Inflammatory macrophage treated with lipopolysaccharide for 4 hours (primary cell): ENCODE measurements at places on chromosomes 12 and 14.
A peak's percentile ranks its signal among the peaks of the same experiment; 100 is the strongest.

GRCh38 chr12:95633049-95633731 lies 81.9 kb upstream of the USP44 start:
- DNase-seq, result peak; percentile 79

DNA sequence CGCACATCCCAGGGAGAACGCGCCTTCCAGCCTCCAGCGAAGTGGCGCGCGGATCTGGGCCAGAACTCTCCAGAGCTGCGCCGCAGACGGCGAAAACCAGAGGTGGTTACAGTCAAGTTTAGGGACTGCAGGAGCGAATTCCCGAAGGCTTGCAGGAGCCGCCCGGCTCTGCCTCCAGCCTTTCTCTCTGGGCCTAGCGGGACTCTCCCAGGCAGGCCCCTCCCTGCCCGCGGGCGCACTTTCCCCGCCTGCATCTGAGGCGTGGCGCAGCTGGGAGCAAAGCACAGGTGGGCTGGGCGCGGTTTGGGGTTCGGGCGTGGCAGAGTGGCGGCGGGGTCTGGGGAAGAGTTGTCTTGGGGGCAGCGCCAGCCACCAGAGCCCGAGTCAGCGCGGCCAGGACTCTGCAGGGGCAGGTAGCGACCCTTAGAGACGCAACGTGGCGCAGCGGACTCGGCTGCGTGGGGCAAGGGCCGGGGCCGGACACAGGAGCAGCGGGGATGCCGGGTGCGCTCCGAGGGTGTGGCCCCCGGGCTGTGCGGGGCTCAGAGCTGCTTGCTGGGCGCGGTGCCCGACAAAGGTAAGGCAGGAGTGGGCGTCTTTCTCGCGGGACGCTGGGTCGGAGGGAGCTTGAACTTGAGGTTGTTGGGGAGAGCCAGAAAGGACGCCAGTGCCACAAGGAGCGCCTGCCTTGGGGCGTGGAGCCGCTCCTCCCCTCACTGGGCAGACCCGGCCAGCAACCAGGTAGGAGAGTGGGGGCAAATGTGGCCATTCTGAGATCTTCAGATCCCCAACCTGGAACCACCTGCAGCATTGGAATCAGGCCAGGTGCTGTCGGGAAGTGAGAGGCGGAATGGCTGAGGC lies 1126.0 kb downstream of the AACS start:
- no peak for DNase-seq

DNA sequence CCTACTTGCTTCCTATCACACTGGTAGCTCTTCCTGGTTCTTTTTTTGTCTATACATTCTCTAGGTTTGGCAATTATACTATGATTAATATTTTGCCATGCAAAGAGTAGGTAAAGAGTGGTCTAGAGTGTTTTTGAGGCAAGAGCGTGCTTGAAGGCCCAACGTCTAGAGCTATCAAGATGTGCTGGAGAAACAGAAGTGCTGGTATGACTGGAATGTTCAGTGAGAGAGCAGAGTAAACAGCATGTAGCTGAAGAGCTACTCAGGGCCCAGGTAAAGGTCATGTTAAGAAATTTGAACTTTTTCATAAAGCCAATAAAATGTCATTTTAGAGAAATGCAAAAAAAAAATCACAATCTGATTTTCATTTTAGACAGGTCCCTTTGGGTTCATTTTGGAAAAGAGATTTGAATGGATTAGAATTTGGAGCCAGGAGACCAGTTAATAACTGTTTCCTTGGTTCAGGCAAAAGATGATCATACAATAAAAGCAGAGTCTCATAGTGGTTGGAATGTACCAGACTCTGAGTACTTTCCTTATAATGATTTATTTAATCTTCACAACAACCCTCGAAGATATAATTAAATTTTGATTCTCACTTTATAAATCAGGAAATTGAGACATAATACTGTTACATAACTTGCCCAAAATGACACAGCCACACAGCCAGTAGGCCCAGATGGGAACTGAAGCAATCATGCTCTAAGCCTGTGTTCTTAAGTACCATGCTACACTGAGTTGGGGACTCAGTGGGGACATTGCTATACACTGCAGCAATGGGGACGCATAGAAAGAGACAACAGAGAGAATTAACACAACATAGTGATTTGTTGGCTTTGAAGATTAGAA lies 350.1 kb downstream of the NELL2 start:
- no peak for DNase-seq

- DNase-seq, result peak; percentile 90
Observed at GRCh38 chr12:41605545-41606305, 417.6 kb downstream of the PDZRN4 start.

- no peak for DNase-seq
Observed at GRCh38 chr14:104431929-104432541, 147.5 kb upstream of the C14orf180 start.

- peak; percentile 79 for DNase-seq
Observed at GRCh38 chr12:14257734-14258574, 107.5 kb upstream of the ATF7IP start.

- DNase-seq, result no peak
Observed at GRCh38 chr14:22338381-22338780, 250.6 kb downstream of the DAD1 start.

GRCh38 chr12:47832263-47832933 lies 12.7 kb upstream of the HDAC7 start:
- no peak for DNase-seq

- DNase-seq, result peak; percentile 26
Observed at GRCh38 chr14:92527721-92528120, 14.1 kb downstream of the RIN3 start.

GRCh38 chr12:125330645-125331341 lies 265.6 kb downstream of the AACS start:
- DNase-seq, result peak; percentile 13

DNA sequence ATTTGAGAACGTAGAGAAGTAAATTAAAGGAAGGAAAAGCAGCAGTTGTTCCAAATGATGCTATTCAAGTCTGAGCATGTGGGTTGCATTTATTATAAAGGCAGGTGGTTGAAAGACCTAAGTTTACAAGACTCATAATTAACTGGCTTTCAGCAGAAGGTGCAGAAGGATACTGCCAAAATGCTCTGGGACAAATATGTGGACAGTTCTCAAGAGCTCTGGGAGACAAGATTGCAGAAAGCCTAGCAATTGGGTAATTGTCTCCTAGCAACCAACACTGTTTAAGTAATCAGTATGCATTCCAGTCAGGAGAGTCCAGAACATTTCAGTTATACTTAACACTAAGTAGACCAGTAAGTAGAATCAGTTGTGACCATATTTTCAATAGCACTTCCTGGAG lies 131.5 kb downstream of the GPR135 start:
- DNase-seq, result peak; percentile 32

GRCh38 chr12:54136844-54137580 lies 51.8 kb downstream of the SMUG1 start:
- DNase-seq, result no peak

DNA sequence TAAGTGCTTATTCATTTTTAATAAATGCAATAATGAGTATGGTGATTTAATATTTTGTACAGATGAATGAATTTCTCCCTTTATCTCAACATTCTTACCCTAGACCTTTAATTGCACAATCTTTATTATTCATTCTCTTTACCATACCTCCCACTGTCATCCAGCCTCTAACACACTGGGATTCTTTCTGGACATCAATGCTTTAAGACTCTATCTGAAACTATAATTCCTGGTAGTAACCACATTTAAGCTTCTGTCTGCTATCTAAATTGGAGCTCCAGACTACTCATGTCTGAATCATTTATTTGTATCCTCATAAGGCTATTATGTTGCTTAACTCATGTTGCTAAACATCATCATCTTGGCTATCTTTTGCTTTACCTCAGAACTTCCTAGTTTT lies 270.2 kb downstream of the ALG10B start:
- DNase-seq, result peak; percentile 86

GRCh38 chr12:71655495-71655894 lies 8.2 kb downstream of the ZFC3H1 start:
- DNase-seq, result no peak

DNA sequence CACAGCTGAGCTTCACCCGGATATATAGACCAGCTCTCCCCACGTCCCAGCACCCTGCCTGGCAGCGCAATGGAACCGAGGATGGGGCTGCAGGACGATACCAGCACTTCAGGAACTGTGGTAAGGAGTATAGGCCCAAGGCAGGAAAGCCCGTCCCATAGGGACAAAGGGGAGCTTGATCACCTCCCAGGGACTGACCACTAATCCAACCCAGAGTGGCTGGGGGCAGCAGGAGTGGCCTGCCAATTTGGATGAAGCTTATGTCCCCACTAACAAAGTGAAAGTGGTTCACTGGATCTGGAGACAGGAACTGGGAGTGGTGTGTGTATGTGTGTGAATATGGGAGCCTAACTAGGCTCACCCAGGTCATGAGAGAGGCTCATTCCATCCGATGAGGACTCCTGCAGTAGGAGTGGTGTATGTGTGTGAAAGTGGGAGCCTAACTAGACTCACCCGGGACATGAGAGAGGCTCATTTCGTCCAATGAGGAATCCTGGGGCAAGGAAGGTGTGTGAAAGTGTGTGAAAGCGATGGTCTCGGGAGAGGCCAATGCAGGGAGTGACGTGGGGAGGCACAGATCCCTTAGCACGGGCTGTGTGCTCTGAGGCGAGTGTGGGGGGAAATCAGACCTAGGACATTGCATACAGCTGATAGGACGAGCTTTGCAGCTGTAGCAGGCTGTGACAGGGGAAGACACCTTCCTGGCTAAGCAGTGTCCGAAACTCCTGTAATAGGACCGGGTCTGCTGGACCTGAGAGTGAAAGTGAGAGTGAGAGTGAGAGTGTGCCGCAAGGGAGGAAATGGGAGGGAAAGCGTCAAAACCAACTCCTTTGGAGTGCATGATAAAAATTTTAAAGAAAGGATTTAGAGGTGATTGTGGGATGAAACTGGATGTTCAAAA lies 25.7 kb downstream of the KLRK1 start:
- DNase-seq, result peak; percentile 61

DNA sequence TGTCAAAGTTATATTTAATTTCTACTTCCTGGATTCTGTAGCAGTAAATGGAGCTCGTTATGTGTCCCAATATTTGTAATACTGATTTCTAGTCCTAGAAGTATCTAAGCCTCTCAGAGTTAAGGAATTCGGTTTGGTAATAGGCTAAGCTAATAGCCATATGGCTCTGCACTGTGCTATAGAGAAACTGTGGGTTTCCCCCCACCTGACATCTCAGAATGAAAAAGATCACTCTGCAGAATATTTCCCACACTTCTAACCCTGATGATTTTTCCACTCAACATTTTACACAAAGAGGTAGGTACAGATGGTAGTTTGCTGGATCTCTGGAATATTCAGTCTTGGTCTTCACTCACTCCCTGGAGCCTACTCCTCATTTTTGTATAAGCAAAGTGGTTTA lies 71.2 kb downstream of the BORCS5 start:
- DNase-seq, result no peak
